ENCODE measurements at places on chromosomes 1 and 21.

- no peak for DNase-seq
Measured at GRCh38 chr1:46440478-46440877, 46.4 kb downstream of the FAAH start.

DNA sequence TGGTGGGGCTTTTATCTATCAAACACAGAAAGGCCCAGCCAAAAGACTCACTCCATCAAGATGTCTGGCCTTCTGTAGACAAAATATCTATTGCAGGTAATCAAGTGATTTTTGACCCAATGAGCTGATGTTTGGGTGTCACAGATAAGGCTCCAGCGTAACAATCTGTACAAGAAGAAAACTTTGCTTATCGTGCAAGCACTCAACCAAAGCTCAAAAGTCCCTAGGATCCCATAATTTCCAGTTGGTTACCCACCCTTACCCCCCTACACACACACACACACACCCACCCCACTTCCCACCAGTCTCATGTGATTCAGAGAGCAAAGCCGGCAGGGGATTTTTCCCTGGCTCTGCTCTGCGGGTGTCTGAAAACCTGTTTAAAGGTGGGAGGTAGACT, 5.8 kb downstream of the ITPKB start:
- DNase-seq = no peak

DNA sequence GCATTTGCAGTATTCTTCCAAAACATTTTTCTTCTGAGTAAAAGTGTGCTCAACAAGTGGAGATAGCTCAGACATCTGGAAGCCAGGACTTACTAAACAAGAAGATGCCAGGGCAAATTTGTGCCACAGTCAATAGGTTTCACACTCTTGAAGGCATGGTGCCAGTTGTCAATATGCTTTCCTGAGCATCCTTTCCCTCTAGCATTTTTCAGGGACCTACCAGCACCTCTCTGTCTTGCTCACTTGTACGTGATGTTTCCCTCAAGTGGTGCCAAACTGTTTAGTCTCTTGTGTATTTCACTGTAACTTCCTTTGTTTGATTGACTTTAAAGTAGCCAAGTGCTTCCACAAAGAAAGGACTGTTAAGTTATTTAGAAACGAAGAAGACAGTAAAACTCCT, 194.0 kb upstream of the SGIP1 start:
- no peak for DNase-seq

- DNase-seq = peak; percentile 68
Measured at GRCh38 chr1:153192697-153193096, 10.5 kb upstream of the LELP1 start.

GRCh38 chr1:22953057-22953739, 19.5 kb downstream of the LACTBL1 start:
- no peak for DNase-seq

DNA sequence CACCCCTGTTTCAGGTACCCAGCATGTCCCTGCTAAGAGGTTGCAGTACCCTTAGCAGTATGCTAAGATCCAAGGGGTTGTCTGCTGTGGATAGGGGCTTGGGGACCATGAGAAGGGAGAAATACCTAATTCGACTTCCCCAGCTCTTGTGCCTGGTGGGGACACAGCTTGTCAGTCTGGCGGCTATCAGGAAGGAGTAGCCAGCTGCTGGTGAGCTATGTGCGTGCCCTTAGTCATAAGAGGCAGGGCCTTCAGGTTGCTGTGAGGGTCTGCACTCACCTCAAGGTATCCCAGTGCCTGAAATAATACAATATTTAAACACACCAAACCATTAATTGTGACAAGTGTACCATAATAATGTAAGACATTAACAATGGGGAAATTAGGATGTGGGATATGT, 205.1 kb upstream of the SGIP1 start:
- no peak for DNase-seq

GRCh38 chr1:68198752-68199151, 33.6 kb downstream of the WLS start:
- no peak for DNase-seq

DNA sequence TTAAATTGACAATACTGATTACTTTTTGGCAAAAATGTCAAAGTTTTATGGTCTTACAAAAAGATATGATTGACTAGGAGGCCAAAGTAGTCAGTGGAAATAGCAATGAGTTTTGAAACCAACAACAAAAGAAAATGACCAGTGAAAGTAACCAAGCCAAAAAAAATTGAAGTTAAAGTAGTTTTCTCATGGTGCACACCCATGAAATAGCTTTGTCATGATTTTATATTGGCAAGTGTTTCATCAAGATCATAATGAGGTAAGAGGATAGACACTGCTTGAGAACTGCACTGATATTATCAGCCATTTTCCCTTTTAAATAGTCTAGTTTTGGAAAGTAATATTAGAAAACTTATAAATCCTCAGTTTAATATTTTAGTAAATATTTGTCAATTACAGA, 206.2 kb upstream of the ADAMTS5 start:
- no peak for DNase-seq

DNA sequence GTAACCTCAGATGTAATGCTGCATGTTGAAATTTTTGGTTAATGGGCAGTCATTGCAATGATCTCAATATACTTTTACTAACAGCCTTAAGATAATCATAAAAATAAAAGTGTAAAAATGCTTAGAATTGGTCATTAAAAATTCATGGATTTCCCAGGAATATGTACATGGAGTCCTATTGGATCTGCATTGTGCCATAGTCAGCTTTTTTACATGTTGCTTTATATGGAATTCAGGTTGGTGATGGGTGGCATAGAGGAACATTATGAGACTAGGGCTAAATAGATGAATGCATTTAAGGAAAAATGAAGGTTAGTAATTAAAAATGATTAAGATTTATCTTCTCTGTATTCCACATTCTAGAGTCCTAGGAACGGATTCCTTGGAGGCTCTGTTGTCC, 103.2 kb downstream of the SLC35F3 start:
- no peak for DNase-seq

- no peak for DNase-seq
Measured at GRCh38 chr1:86648255-86648654, 56.1 kb upstream of the SH3GLB1 start.

- no peak for DNase-seq
Measured at GRCh38 chr1:232845406-232845955, 40.3 kb downstream of the MAP10 start.
